ENCODE measurements at places on chromosomes 6 and 20.
A peak's percentile ranks its signal among the peaks of the same experiment; 100 is the strongest.

DNA sequence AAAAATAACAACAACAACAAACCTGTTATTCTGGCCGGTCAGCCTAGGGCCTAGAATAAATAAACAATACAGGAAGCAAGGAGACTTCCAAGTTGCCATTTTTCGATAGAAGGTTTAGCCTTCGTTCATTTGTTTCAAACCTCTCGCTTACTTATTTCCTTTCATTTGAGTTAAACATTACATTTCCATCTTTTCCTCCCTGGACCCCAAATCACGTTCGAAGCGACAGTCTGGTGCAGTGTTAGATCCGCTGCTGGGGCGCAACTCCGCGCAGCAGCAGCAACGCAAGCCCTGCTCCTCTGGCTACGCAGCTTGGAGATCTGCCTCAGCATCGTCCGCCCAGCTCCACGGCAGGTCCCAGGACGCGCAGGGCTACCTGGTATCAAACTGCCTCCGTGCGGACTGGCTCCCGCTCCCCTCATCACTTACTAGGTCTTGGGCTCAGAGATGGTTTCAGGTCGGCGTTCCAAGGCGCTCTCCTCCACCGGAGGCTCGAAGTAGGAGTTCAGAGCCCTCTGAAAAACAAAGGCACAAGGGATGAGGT is 530 bp downstream of the TDP2 start:
- peak; percentile 48 for DNase-seq

- no peak for DNase-seq
Observed at GRCh38 chr6:38027685-38028373, 208.3 kb downstream of the ZFAND3 start.

GRCh38 chr6:7761051-7761450 is 35.2 kb downstream of the BMP6 start:
- no peak for DNase-seq

DNA sequence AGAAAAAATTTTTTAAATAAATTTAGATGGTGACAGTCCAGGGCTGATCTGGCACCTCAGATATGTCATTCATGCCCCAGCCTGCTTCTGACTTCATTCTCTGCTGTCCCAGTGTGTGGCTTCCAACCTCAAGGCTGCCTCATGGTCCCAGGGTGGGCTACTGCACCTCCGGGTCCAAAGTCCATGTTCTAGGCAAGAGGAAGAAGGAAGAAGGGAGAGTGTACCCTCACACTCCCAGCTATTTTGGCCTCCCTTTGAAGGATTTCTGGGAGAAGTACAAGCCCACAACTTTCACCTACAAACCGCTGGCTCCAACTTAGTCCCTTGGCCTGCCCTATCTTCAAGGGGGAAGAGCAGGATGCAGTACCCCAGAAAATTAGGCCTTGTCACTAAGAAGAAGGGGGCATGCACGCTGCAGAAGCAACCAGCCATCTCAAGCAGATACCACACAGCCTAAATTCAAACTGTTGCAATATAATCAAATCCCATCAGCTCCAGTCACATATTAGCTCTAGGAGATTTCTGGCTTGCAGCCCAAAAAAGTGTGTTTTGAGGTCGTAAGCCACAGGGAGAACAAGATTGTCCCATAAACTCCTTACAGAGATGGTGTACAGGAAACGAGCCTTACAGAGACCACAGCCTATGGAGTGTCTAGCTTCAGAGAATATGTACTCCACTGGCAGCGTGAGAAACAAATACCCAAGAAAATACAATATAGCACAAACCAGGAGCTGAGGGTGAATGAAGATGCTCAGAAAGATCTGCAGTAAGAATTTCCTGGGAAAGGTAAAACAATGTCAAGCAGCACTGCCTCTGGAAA is 906 bp upstream of the BTN3A2 start:
- DNase-seq: no peak

DNA sequence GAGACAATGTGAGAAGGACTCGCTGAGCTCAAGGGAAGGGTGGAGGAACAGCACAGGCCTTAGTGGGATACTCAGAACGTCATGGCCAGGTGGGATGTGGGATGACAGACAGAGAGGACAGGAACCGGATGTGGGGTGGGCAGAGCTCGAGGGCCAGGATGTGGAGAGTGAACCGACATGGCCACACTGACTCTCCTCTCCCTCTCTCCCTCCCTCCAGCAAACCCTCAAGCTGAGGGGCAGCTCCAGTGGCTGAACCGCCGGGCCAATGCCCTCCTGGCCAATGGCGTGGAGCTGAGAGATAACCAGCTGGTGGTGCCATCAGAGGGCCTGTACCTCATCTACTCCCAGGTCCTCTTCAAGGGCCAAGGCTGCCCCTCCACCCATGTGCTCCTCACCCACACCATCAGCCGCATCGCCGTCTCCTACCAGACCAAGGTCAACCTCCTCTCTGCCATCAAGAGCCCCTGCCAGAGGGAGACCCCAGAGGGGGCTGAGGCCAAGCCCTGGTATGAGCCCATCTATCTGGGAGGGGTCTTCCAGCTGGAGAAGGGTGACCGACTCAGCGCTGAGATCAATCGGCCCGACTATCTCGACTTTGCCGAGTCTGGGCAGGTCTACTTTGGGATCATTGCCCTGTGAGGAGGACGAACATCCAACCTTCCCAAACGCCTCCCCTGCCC is 1.7 kb downstream of the TNF start:
- DNase-seq: no peak

DNA sequence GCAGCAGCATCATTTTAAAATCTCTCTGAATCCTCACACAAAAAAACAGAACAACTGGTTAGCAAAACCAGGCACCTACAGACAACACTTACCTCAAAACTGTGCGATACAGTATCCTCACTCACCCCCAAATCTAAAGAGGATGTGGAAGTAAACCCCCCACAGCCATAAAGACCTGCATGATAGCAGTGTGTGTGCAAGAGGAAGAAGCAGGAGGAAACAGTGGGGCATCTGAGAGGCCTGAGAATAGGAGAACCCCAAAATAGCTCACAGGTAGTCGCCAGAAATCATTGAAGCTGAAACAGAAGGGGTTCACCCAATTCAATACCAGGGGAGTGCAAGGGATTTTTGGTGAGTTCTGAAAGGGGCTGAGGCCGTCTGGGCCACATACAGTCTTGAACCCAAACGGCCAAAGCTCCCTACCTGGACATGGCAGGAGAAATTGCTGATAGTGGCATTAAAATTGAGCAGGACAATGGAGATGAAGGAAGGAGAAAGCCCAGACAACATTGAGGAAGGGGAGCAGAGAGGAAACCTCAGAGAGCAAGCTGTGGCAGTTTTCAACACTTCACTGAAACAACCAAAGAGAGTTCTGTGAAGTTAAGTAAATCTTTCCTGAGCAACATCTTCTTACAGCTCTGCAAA is 129.7 kb downstream of the FIG4 start:
- no peak for DNase-seq

DNA sequence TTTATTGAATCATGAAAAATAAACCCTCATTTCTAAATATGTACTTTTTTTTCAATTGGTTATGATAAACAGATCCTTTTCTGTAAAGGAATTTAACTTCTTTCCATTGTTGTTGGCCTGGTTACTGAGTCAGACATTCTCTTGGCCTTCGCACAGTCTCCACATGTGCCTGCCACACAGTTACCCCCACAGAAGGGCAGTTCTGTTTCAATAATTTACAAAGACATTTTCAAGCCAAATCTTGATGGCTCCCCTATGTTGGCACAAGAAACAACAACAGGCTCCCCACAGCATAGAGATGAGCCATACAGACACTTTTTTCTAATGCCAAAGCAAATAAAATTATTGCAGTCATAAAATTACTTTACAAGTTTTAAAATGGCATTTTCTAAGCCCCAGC is 55.6 kb upstream of the BEND6 start:
- DNase-seq: no peak

- no peak for DNase-seq
Observed at GRCh38 chr20:38075161-38075998, 41.8 kb downstream of the RPRD1B start.

Measured in DMS79 treated with DMSO at 0.1 percent for 48 hours (cell line).